ENCODE measurements at places on chromosomes 4 and X.

- no peak for DNase-seq
Observed at GRCh38 chrX:134452596-134452995, 7.4 kb upstream of the HPRT1 start.

GRCh38 chrX:124239911-124240310, 92.5 kb upstream of the TEX13D start:
- no peak for DNase-seq

DNA sequence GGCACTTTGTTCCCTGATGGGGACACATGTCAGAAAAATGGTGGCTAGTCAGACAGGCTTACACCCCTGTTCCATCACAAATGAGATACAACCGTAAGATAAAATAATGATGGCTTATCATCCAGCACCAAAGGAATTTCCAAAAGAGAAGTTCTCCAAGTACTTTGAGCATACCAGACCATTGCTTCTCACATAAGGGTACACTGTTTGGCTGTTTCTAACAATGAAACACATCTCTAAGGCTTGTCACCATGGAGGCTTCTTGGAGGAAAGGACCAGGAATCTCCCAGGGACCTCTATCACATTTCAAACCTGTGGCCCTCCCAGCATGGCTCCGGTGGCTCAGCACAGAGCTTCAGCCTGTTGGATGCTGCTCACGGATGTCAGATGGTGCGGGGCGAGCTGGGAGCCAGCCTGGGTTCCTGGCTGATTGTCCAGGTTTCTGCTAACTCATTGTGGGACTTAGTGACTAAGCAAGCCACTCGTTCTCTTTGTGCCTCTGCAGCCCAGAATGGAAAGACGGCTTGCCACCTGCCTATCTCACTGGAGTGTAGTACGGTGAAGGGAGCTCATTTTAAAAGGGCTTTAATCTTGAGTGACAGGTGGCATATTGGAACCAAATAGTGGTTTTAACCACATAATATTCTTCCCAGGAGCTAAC, 54.5 kb downstream of the FHDC1 start:
- DNase-seq = no peak

DNA sequence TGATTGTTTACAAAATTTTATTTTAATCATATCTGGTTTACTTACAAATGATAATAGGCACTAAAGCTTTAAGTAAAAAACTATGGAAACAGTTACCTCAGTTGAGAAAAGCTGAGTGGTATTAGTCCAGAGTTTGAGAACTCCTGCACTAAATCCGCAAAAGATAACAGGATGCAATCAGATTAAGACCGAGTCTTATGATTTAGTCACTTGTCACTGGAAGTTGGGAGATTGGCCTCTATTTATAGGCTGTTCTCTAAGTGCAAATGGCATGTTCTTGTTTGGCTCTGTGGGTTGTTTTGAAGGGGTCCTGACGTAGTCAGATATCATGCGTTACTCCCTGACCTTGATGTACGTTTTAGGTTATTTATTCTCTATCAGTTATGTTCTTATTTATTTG, 6.3 kb downstream of the GPAT3 start:
- no peak for DNase-seq

- no peak for DNase-seq
Observed at GRCh38 chr4:184282895-184283654, 65.4 kb upstream of the ENPP6 start.

DNA sequence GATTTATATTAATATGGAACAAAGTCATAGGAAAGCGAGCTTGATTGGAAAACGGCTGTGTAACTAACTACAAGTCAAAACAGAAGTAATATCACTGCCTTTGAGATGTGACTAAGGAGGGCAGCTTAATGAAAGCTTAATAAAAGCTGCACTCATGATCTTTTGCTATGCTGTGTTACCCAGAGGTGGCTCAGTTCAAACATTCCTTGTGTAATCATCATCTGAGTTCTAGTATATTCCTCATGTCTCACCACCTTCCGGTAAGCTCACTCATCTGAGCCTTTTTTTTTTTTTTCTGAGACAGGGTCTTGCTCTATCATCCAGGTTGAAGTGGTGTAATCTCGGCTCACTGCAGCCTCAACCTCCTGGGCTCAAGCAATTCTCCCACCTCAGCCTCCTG, 5.0 kb downstream of the GRPEL1 start:
- no peak for DNase-seq

DNA sequence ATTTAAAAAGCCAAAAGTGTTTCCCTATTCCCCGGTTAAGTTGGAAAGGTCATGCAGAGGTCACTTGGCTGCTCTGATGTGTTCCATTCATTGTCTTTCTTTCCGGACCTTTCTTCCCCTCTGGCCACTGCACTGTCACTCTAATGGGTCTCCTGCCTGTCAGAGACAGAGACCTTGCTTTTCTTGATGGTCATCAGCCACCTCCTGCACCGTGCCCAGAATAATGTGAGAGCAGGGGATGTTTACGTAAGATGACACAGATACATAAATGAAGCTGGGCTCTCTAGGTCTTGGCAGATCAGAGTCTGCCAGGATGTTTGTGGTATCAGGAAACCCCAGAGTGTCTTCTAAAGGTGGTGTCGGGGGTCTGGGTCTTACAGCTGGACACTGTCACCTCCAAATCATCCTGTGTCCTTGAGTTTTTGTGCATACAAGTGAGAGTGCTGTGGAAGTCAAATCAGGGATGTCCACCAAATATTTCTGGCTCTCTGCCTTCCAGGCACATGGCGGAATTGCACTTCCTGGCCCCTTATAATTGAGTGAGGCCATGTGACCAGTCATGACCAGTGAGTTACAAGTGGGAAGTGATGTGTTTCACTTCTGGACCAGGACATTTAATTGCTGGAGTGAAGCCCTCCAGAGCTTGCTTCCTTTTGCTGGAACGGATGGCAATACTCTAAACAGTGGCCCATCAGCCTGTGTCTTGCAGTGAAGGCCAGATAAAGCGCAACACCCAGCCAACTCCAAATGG, 130.6 kb upstream of the ATP6AP2 start:
- DNase-seq = peak; percentile 36

GRCh38 chr4:171636606-171637005, 176.6 kb upstream of the GALNTL6 start:
- no peak for DNase-seq

GRCh38 chr4:73080789-73081188, 11.3 kb upstream of the COX18 start:
- DNase-seq = no peak

DNA sequence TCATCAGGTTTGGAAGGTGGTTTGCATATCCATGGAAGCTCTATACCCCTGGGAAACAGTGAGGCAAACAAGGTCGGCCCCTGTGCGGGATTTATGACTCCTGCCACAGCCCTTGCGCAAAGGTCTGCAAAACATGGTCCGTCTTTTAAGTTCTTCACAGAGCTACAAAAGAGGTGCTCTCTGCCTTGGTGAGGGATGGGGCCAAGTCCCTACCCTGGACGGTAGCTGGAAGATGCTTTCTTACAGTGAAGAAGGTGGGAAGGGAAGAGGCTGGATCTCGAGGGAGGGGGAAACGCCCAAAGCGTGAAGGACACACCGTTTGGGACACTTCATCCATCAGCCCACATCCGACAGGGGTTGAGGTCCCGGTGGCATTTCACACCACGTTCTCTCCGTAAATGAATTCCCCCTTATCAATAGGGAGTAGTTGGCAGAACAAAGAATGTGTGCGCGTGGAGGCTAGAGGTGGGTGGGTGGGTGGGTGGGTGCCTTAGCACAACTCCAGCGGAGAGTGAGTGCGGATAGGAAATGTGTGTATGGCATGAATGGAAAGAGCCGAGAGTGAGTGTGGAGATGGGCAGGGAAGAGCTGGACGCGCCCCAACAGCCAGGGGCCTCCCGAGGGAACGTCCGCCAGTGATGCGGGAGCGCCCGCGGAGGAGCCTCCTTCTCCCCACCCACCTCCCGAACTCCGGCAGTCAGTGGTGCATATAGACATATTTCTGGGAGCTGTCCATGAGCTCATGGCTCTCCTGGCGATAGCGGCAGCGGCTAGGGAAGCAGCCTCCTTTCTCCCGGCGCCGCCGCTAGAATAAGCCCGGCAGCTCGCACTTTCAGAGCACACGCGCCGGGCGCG, 68.3 kb downstream of the LARP7 start:
- DNase-seq = peak; percentile 75

DNA sequence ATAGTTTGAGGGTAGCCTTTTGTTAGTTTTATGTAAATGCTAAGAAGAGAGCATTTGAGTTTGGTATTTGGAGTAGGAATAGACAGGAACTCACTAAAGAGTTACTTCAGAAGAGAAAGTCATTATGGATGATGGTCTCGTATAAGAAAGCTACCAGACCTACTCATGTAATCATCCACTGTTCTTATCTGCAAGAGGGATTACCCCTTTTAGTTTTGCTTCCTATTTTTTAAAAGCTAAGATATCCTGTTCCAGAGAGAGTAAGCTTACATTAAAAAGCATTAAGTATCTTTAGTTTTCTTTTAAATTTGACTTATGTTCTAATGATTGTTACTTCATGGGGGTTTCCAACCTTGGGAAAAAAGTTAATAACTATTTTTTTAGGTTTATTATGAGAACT, 12.5 kb upstream of the ART3 start:
- DNase-seq = no peak
